ENCODE measurements at places on chromosomes 7 and 10.
A peak's percentile ranks its signal among the peaks of the same experiment; 100 is the strongest.

GRCh38 chr7:81506609-81507008 is 263.2 kb downstream of the HGF start:
- DNase-seq, result no peak

- no peak for DNase-seq
Measured at GRCh38 chr7:143426479-143427142, 16.6 kb upstream of the TAS2R60 start.

- DNase-seq, result peak; percentile 86
Measured at GRCh38 chr7:55019691-55020465, 1.1 kb downstream of the EGFR start.

- DNase-seq, result no peak
Measured at GRCh38 chr10:28954211-28954610, 276.9 kb downstream of the BAMBI start.

DNA sequence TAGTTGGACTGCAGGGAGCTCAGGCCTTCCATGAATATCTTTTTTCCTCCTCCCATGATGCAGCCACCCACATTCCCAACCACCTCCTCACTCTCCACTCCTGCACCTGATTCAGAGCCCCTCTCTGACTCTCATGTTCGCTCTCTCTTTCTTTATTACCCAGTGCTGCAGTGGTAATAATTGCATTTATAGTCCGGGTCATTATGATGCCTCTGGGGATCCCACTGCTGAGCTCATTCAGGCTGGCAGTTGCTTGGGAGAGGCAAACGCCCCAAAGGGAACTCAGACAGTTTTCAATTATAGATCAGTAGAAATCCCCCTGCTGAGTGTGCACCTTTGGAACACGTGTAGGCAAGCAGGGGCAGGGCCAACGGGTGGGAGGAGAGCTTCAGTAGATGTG is 953.0 kb downstream of the GRID1 start:
- no peak for DNase-seq

DNA sequence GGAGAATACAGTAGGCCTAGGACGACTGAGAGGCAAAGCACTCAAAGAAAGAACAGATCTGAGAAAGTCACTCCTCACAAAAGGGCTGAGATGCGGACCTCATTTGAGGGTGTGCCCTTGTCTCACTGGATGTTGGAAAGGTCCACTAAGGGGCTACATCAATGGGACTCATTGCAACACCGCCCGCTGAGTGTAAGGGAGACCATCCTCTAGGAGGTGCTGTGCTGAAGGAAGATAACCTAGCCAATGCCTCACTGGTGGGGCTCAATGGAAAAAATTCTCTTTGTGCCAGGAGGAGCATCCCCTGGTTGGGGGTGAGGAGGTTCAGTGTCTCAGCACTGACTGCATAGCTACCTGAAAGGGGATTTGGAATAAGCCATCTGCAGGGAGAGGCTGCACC is 758.7 kb upstream of the CELF2 start:
- no peak for DNase-seq

DNA sequence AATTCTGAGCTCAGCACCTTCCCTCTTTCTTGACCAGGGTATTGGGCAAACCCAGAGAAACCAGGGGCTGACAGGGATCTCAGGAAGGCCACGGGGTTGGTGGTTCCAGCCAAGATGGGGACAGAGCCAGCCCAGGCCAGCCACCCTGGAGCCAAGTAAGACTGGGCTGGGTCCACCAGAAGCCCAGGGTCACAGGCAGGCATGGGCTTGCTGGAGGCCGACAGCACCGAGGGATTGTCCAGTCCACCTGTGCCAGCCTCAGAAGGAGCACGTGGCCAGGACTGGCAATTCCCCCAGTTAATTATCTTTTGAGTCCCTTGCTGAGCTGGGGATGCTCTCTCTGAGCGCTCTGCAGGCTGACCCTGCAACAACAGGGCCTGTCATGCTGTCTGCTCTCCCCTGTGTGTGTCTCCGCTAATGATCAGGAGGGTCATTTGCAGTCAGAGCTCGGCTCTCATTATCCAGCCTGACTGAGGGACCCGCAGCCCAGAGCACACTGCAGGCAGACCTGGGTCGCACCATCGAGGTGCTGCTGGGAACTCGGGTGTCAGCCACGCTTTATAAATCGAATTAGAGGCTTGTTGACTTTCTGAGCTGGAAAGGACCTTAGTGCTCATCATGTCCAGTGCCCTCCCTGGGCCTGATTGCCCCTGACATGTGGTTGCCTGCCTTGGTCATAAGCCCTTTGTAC is 69.5 kb upstream of the PPIF start:
- DNase-seq, result no peak

GRCh38 chr7:22709857-22710256 is 17.1 kb upstream of the IL6 start:
- DNase-seq, result no peak

- DNase-seq, result no peak
Measured at GRCh38 chr10:49207113-49207512, 18.9 kb upstream of the TMEM273 start.

DNA sequence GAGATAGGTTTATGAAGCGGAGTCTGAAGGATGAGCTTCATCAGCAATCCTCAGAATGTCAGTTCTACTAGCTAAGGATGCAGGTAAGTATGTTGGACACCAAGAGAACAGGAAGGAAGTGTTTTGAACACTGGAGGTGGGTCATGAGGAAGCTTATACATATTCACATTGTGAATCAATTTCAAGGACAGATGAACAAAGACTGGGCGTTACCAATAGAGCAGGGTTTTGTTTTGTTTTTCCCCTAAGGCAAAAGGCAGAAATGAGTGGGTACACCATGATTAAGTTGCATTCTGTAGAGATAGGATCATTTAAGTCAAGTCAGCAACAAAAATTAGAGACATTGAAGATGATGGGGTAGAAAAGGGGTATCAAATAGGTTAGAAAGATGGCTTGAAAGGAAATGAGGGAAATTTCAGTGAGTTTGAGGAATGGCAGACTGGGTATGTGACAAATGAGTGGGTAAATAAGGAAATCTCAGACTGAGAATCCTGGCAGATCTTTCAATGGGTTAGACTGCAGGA is 51.7 kb downstream of the MEST start:
- no peak for DNase-seq

GRCh38 chr7:121053219-121053618 is 64.7 kb downstream of the CPED1 start:
- DNase-seq, result no peak

GRCh38 chr10:84822931-84823630 is 494.7 kb downstream of the CCSER2 start:
- no peak for DNase-seq

- no peak for DNase-seq
Measured at GRCh38 chr10:118246332-118247295, 95.5 kb downstream of the FAM204A start.

DNA sequence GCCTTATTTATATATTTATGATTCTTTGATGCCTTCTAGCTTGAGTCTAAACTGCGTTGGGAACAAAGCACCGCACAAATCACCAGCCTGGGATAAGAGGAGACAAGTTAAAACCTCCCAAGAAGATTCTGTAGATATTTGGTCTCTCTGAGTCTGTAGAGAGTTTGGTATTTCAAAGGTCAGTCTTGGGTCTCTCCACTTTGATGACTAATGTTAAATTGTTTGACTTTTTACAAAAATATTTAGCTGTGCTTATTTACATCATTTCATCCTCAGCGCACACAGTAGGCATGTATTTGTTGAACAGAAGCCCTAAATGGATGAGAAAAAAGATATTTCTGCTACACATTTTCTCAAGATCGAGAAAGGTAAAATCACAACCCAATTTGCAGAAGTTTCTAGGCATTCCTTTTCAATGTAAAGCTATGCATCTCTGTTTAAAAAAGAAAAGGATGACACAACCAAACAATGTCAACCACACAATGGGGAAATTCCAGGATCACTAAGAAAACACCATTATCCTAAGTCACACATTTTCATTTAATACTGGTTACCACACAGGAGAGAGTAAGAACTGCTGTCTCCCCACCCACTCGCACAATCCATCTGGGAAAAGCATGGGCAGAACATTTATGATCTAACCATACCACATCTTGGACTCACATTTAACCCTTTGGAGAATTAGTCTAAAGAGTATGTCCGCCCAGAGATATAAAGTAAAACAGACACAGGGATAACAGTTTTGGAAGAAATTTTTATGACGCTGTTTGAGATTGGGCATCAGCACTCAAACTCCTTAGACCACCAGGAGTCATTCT is 4.4 kb downstream of the CDK6 start:
- no peak for DNase-seq

GRCh38 chr10:88932539-88933256 is 19.9 kb downstream of the ACTA2 start:
- DNase-seq, result peak; percentile 28

DNA sequence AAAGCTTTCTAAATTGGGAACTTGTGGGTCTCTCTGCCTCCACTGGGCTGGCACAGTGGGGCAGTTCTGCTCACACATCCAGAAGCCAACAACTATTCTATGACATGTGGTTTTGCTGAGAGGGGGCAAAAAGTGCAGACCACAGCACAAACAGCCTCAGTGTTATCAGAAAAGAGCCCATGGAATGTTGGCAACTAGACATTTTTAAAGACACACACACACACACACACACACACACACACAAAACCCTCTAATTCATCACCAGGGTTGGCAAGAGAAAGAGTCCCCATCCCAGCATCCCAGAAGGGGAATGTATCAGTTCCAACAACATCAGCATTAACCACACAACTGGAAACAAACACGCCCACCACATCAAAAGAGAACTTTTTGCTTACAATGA is 117.1 kb downstream of the FGFR2 start:
- no peak for DNase-seq

DNA sequence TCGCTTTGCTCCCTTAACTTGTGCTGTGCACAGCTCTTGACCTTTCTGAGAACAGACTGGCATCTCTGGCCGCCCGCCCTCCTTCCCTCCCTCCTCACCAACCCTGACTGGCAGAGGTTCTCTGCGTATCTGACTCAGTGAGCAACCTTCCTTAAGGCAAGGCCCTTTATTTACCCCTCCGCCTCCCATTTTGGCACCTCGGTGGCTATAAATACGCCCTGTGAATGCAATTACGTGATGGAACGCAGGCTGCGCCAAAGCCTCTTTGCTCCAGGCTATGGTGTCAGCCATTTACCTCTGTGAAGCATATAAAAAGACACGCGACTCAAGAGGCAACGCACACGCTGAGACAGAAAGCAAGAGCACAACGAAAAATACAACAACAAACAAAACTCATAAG is 764.3 kb downstream of the SUGCT start:
- DNase-seq, result no peak

DNA sequence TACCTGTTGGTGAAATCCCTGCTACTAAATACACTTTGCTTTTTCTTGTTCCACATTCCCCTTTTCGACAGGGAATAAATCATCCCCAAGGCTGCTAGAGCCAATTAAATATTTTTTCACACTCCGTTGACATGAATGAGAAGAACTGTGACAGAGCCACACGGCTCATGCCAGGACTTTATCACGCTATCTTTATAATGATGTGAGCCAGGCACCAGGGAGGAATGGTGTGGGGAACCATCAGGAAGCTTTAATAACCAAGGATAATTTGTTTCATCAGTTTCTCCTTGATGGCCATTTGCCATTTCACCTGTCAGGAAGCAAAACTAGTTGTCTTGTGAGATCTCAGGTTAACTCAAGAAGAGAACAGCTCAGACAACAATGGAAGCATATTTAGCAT is 193.0 kb upstream of the C7orf33 start:
- DNase-seq, result no peak

GRCh38 chr10:1658658-1659057 is 78.7 kb downstream of the ADARB2 start:
- DNase-seq, result no peak

GRCh38 chr7:153523320-153524015 is 528.7 kb upstream of the DPP6 start:
- no peak for DNase-seq

DNA sequence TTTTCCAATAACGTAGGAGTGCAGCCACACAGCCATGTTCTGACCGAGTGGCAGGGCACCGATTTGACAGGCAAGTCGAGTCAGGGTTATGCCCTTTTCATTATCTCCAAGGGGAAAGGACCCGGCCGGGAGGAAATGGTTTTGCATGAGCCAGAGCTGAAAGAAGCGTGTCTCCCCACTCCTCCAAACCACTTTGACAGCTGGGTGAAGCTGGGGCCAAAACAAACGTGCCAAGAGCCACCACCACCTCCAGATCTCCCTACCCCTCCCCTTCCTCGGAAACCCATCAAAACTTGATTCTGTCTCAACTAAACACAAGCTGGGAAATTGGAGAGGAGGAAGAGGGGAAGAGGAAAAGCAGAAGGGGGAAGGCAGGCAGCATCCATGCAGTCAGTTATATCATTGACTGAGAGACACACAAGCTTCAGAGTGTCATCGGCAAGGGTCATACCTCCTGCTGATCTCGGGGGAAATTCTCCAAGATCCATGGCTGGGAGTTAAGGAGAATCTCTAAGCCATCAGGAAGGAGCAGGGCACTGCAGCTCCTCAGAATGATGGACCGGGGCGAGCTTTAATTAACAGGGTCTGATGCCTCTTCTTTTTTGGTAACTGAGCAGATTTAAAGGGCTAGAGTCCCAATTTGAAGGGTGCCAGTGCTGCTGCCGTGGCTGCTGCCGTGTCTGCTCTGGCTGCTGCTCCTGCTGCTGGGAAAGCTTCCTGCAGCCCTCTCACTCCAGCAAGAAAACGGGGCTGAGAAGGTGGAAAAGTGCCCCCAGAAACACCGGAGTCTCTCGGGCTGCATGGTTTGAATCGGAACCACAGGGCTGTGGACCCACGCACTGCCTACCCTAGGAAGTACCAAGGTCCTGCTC is 34.7 kb upstream of the CALN1 start:
- DNase-seq, result no peak

DNA sequence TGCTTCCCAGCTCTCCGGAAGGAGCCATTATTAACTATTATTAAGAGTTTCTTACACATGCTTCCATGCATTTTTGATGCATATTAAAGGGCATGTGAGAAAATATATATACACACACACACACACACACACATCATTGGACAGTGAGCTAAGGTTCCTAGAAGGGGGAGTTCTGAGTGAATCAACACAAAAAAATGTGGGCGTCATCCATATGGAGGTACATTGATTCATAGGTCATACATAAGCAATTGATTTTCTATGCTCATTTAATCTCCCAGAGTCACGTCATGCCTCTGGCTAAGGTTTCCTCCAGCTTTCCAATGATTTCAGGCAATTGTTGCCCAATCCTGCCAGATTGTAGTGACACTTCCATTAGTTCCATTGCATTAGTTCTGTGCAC is 269.4 kb downstream of the DNAJB9 start:
- DNase-seq, result no peak

DNA sequence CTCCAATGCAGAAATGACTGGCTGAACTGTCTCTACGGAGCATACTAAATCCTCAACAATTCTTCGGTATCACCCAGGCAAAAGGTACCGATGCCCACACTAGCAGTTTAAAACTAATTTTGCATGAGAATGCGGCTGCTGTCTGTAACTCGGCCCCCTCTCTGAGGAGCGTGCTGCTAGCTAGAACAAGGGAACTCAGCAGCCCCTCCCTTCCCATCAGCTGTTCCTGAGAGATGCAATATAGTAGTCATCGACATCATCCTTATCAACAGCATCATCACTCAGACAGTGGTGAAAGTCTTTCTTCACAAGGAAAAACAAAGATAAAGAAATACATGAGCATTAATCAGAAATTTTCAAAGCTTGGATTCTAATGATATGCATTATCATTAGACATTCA is 189.1 kb upstream of the FRMD4A start:
- DNase-seq, result no peak

- no peak for DNase-seq
Measured at GRCh38 chr7:91324663-91325062, 60.4 kb downstream of the FZD1 start.
